ENCODE measurements at places on chromosomes 13 and 19. TPM values are rescaled to one million over a fixed set of nuclear protein-coding genes. Genes with fewer than 3 reads are reported as not detected.

Gene CYP2S1
- 19.9 TPM for total RNA-seq

Gene CLEC17A
- total RNA-seq: not detected

Gene ZNF835
- not detected for total RNA-seq

Gene C19orf85
- total RNA-seq: not detected

Gene PTGIR
- total RNA-seq: not detected

Gene METTL21C
- total RNA-seq: not detected

Gene CLC
- total RNA-seq: not detected
